ENCODE measurements at places on chromosomes 3 and 15.

DNA sequence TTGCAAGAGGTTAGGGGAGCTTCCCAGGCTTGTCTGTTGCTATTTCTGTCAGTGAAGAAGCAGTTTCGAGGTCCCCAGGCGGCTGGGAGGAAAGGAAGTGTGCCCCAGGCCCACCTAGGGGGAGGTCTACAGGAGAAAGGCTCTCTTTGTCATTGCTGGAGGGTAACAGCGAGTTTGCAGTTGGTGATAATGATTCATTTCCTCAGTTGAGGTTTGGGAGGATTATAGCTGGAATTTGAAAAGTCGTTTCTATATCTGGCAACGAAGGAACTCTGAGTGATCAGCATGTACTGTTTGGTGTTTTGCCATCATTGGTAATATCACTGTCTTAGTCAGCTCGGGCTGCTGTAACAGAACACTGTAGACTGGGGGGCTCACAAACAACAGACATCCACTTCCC, 65.5 kb upstream of the UBE3A start:
- DNase-seq = no peak

DNA sequence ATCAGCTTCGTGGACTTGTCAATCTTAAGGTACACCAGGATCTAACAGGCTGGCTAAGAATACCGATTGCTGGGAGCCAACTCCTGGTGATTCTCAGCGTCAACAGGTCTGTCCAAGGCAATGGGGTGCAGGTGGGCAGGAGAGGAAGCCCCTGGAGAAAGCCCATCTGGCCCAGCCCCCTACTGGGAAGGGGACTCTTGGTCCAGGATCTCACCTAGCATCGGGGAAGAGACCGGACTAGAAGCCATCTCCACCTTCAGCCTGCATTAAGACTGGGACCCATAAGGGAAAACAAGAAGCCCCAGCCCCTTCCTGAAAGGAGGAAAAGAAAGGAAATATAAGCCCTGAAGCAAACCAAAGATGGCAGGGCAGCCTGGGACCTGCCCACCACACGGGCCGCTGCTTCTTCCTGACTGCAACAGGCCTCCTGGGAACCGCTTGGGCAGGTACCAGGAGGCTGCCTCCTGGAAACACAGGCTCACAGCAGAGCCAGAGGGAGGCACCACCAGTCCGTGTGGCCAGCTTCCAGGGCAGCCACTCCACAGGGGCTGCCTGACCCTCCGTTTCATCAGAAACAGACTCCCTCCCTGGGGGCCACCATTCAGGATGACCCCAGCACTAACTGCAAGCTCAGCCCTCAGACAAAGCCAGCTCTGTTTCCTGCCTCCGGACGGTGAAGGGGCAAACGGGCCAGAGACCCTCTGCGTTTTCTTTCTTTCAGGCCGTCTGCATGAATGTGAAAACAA, 100.2 kb downstream of the LRIG1 start:
- no peak for DNase-seq

- DNase-seq = no peak
These were observed 28.0 kb upstream of the VGLL4 start for GRCh38 chr3:11671648-11672100.

DNA sequence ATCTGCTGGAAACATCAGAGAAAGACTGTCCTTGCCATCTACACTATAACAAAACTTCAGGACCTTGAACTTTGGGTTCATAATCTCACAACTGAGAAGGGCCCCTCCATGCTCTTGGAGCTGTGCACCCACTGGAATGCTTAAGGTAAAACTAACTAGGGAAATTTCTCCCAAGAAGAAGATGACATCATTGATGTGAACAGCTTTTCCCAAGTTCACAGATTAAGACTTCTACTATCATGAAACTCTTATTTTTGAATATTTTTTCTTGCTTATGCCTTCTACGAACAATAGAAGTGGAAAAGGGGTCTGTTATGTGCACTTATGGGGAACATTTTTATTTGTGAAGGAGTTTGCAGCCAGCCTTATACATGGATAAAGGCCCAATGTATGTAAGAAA, 5.0 kb downstream of the CYP11A1 start:
- no peak for DNase-seq

- DNase-seq = no peak
These were observed 2.2 kb downstream of the GABRR3 start for GRCh38 chr3:98032904-98033303.

DNA sequence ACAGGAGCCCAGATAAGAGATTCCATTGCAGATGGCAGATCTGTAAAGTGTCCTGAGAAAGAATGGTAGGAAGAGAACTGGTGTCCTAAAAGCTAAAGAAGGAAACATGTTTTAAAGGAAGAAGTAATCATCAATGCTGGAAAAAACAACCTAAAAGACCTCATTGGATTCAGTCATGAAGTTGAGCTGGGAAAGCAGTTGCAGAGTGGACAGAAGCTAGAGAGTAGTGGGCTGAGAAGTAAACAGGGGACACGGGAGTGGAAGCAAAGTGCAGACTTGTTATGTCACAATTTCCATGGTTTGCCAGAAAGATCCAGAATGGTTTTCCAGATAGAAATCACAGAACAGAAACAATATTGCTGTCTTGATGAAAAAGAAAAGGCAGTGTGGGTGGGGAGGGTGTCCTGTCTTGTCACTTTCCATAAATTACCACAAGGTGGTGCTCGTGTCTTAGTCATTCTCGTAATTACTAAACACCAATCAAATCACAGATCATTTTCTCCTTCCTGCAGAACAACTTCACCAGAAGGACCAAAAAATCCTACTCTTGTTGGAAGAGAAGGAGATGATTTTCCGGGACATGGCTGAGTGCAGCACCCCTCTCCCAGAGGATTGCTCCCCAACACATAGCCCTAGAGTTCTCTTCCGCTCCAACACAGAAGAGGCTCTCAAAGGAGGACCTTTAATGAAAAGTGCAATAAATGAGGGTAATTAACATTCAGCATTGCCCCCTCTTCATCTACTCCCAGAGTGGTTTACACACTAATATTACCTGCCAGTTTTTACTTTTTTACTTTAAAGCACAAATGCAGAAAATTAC, 64.5 kb downstream of the KLHL25 start:
- DNase-seq = no peak

DNA sequence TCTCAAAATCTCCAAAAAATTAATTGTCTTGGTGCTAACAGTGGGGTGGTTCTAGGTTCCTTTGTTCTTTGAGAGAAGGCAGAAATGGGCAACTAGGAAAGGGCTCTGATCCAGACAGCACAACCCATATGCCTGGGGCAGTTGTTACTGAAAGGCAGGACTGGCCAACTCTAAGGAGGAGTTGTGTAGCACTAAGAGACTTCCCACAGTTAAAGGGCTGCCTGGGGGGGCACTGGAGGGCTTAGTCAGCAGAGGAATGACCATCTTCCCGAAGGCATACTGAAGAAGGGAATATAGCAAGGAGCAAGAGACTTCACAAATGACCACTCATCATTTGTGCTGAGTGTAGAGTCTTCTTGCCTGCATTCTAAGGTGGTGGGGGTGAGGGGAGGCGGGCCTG, 15.8 kb downstream of the ILDR1 start:
- DNase-seq = no peak

- no peak for DNase-seq
These were observed 76.0 kb upstream of the GSK3B start for GRCh38 chr3:120170223-120170622.

DNA sequence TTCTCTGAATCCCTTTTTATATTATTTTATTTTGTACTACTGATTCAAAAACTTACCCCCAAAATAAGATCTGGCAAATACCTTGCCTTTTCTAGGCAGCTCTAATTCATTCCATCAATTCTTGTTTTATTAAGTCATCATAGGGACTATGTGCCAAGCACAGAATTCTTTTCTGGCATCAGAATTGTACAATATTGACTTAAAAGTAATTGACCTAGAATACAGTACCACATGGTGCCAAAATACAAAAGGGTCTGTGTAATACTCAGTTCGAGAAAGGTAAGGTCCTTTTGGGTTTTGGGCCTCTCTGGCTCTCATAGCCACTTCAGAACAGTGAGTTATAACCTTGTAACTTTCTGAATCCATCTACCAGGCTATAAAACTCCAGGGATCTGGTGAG, 46.2 kb downstream of the KBTBD8 start:
- no peak for DNase-seq

- DNase-seq = no peak
These were observed 55.1 kb upstream of the ACAD9 start for GRCh38 chr3:128824132-128824850.

DNA sequence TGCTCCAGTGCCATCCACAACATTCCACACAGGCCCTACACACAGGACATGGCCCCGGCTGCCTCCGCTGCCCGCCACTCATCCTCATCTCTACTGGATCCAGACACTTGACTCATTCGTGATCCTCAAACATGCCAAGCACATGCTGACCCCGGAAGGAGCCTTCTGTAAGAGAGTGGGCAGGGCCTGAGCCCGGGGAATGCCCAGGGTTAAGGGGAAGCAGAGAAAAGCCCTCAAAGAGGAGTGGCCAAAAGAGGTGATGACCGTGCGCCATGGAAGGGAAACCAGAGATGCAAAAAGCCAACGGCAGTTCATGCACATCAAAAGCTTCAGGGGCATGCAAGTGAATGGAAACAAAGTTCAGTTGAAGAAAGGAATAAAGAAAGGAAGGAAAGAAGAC, 46.1 kb downstream of the RFTN1 start:
- peak; percentile 58 for DNase-seq

DNA sequence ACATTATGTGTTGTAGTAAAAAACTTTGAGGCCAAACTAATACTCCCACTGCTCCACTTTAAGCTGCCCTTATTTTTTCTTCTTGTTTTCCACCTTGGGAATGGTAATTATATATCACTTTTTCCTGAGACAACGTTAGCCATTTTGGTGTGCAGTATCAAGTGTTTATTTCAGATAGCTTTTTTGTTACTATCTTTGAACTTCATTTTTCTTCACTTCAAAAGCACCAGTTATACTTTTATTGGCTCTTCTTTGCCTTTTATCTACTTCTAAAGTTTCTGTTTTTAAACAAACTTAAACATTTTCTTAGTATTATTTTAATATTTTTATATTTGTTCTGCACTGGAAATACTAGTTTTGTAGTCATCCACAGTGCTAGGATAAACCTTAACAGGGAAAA, 6.5 kb downstream of the TOPAZ1 start:
- DNase-seq = no peak

- DNase-seq = no peak
These were observed 43.7 kb downstream of the ANKRD28 start for GRCh38 chr3:15754047-15754446.

DNA sequence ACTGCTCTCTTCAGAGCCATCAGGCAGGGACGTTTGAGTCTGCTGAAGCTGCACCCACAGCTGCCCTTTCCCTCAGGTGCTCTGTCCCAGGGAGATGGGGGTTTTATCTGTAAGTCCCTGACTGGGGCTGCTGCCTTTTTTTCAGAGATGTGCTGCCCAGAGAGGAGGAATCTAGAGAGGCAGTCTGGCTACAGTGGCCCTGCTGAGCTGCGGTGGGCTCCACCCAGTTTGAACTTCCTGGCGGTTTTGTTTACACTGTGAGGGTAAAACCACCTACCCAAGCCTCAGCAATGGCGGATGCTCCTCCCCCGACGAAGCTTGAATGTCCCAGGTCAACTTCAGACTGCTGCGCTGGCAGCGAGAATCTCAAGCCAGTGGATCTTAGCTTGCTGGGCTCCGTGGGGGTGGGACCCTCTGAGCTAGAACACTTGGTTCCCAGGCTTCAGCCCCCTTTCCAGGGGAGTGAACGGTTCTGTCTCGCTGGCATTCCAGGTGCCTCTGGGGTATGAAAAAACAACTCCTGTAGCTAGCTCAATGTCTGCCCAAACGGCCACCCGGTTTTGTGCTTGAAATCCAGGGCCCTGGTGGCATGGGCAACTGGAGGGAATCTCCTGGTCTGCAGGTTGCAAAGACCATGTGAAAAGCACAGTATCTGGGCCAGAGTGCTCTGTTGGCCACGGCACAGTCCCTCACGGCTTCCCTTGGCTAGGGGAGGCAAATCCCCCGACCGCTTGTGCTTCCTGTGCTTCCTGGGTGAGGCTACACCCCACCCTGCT, 21.1 kb upstream of the ST6GAL1 start:
- DNase-seq = peak; percentile 72

GRCh38 chr3:169813278-169813677, 574 bp upstream of the LRRC34 start:
- DNase-seq = no peak

DNA sequence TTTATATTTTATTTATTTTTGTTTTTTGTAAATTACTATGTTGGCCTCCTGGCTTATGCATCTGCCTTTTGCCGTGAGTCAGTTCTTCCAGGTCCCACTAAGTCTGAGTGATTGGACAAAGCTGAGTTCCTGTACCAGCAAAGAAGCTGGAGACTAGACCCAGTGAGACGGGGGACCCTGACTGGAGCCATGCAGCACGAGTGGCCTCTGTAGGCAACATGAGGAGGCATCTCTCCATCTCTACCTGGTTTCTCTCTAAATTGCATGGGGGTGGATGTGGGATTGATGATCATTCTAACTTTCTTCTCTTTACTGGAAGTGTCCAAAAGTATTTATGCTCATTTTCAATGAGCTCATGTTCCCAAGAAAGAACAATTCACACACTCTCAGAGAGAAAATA, 155.3 kb upstream of the MRPL3 start:
- no peak for DNase-seq

DNA sequence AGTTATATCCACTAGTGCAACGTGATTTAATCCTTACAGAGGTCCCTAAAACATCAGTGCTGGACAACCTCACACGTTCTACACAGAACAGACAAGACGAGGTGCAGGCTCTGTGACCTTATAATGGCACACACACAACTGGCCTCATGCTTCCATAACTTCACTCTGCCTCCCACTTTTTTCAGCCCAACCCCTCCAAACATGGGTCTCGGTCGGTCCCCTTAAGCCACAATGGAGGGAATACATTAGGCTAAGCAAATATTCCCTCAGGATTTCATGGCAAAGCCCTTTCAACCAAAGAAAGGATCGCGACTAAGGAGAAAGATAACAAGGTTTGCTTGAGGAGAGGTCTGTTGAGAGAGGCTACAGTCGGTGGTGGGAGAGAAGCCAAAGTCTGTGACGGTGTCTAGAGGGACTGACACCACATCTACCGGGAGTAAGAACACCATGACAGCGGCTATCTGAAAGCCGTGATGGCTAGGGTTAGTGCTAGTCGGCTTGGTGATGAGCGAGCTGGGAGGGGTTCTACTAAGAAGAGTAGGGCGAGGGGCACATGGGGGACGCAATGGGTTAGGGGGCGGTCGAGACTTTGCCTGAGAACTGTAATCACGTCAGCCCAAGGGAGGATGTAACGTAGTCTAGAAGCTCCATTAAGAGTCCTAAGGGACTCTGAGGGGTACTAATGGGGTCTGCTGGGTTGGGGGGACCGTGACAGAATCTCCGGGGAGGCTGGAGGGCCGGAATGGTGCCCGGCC, 1.0 kb downstream of the MYO9A start:
- DNase-seq = no peak

- DNase-seq = no peak
These were observed 19.5 kb upstream of the CAV3 start for GRCh38 chr3:8713901-8714759.

- no peak for DNase-seq
These were observed 90.2 kb downstream of the CRTC3 start for GRCh38 chr15:90619939-90620338.
